Stimulated activated effector memory CD8-positive, alpha-beta T cell treated with anti-CD3 and anti-CD28 coated beads, Interleukin-12 subunit alpha, Interleukin-12 subunit beta, amount 100 ng/mL, for 72 hours (primary cell): ENCODE measurements at places on chromosomes 5 and 9.

GRCh38 chr9:19181561-19181960 is 48.9 kb upstream of the DENND4C start:
- DNase-seq, result no peak

DNA sequence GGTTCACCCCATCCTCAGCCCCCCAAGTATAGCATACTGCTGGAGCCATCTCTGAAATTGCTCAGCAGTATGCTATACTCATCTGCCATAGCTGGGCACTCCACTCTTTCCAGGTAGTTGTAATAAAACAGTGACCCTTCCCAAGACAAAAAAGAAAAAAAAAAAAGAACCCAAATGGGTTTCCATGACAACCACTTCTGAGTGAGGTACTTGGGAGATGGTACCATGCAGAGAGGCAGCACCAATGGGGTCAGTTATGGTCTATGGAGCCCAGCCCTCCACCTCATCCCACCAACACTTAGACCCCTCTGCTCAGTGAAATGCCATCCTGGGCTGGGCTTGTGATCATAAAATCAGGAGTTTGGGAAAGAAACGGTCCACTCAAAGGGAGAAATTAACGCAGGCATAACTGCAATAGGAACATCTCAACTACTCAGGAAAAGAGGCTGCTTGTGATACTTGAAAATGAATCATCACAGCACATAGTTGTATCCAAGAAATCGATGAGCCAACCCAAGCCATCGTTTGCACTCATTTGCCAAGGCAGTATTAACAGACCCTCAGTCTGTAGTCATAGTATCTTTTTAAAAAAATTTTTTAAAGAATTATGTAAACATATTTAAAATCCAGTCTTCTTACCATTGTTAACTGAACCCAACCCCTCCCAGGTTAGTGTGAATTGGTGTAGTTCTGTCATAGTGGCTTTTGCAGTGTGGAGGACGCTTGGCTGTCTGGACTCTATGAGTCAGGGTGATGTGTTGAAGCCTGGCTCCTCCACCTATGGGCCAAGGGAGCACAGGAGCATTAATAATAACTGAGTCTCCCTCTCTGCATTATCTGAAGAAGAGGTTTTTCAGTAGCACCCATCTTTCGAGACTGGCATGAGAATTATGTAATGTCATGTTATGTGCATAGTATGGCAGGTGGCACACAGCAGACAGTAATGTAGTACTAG is 402.7 kb downstream of the SPOCK1 start:
- DNase-seq, result no peak

- DNase-seq, result no peak
These were observed 30.9 kb downstream of the NTNG2 start for GRCh38 chr9:132192728-132193127.

GRCh38 chr5:172594867-172595466 is 46.1 kb upstream of the NEURL1B start:
- no peak for DNase-seq

- DNase-seq, result no peak
These were observed 14.4 kb downstream of the FGD3 start for GRCh38 chr9:92961627-92962302.

DNA sequence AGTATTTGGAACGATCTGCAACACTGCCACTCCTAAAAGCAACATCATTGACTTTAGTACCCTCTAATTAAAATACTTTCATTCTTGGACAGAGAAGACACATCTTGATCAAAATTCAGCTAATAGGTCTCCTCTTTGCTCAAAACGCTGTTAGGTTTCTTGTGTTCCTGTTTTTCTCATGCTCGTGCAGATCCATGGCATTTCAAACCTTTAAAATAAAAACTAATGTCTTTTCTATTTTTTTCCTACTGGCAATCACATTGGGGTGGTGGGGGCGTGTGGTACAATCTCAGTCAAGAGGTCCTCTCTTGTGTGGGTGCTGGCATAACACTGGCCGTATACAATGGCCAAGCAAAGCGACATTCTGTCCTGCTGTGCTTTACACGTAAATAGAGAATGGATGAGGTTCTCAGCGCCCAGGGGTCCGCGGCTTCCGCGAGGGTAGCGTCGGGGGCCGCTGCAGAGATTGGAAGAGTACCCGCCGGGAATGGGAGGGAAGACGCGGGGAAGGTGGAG is 315 bp upstream of the GPR150 start:
- DNase-seq, result no peak

GRCh38 chr9:125538092-125538473 is 168.9 kb downstream of the MAPKAP1 start:
- DNase-seq, result no peak

GRCh38 chr5:38718771-38719391 is 126.9 kb upstream of the OSMR start:
- no peak for DNase-seq

GRCh38 chr5:73899055-73899454 is 273.1 kb downstream of the ARHGEF28 start:
- peak; percentile 57 for DNase-seq

- no peak for DNase-seq
These were observed 28.2 kb downstream of the PUM3 start for GRCh38 chr9:2815661-2816060.

DNA sequence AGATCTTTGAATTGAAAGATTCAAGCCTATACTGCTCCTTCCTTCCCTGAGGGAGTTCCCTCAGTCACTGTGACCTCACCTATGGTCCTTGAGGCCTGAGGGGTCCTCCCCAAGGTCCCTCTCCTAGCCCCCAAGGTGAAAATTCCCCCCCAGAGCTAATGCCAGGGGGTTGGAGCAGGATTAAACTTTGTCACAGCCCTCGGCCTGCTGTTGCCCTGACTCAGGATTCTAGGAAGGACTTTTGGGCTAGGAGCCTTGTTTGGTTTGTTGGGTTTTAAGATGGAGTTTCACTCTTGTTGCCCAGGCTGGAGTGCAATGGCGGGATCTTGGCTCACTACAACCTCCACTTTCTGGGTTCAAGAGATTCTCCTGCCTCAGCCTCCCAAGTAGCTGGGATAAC is 123.2 kb downstream of the C5orf15 start:
- no peak for DNase-seq

GRCh38 chr9:4832786-4833579 is 40.2 kb downstream of the RCL1 start:
- peak; percentile 71 for DNase-seq

- DNase-seq, result no peak
These were observed 344.1 kb upstream of the ADAMTSL1 start for GRCh38 chr9:18129809-18130334.

- DNase-seq, result no peak
These were observed 32.4 kb downstream of the CDC42SE2 start for GRCh38 chr5:131296213-131296672.

GRCh38 chr5:180646963-180647305 is 2.5 kb downstream of the FLT4 start:
- DNase-seq, result no peak

DNA sequence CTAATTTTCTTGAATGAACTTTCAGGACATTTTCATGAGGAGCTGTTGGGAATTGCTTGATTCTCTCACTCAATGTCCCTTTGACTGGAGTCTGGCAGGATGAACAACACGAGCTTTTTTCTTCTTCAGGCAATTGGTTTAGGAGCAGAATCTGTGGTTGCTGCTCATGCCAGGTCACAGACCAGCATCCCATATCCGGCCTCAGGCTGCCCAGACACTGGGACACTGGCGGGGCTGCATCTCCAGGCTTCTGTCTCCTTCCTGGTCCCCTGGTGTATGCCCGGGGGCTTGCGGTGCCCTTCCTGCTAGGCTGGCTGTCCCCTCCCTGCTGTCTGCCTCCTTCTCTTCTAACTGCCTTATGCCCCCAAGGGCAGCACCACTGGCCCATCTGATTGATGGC is 311.5 kb upstream of the DAP start:
- DNase-seq, result no peak

- no peak for DNase-seq
These were observed 279.2 kb downstream of the NSG2 start for GRCh38 chr5:174324680-174325079.

- DNase-seq, result no peak
These were observed 221.1 kb upstream of the RORB start for GRCh38 chr9:74275872-74276508.

DNA sequence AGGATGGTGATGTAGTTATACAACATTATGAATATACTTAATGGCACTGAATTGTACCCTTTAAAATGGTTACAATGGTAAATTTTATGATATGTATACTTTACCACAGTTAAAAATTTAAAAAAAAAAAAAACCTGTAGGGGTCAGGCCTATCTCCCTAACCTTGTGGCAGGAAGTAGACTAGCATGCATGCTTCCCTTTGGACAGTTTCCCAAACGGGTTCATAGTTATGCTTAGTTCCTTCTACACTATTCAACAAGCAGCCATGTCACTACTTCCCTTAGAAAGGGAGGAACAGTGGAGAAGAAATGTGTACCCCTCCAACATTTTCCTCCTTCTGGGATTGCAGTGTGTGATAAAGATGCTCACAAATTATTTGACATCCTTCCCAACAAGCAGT is 32.5 kb downstream of the IDNK start:
- no peak for DNase-seq

DNA sequence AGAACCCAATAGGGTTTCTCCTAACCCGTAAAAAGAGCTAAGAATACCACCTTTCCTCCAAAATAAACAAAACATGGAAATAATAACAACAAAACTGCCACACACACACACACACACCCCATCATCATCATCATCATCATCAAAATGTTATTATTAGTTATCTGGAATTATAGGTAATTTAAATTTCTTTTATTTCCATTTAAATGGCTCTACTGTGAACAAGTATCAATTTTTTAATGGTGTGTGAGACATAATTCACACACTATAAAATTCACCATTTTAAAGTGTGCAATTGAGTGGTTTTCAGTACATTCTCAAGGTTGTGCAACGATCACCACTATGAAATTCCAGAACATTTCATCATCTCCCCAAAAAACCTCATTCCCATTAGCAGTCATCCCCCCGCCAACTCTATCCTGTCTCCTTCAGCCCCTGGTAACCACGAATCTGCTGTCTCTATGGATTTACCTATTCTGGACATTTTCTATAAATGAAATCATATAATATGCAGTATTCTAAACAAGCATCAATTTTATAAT is 172.7 kb downstream of the ROR2 start:
- no peak for DNase-seq

DNA sequence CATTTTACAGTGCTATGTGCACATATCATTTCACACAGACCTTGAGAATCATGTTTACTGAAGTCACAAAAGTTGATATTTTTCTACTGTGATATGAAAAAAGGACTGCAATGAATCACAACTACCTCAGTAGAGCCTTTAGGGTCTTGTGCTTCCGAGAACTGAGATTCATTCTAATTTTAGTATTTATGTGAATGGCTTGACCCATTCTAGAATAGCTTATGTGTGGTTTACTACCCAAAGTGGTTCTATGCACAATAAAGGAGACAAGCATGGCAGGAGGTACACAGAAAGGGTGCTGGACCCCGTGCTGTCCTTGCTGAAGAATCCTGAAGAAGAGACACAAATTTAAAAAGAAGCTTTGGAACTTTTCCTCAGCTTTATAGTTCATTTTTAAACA is 28.2 kb downstream of the MEF2C start:
- no peak for DNase-seq

DNA sequence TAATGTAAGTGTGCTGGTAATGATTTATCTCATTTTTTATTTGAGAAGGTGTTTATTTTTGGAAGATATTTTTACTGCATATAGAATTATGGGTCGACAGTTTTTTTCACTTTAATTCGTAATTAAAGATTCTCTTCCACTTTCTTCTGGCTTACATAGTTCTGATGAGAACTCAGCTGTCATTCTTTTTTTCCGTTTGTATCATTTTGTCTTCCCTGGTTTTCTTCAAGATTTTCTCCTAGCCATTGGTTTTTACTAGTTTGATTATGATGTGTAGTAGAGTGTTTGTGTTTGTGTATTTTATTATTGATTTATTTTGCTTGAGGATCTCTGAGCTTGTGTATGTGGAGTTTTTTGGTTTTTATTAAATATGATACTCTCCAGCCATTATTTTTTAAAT is 21.7 kb downstream of the SLF1 start:
- DNase-seq, result no peak

DNA sequence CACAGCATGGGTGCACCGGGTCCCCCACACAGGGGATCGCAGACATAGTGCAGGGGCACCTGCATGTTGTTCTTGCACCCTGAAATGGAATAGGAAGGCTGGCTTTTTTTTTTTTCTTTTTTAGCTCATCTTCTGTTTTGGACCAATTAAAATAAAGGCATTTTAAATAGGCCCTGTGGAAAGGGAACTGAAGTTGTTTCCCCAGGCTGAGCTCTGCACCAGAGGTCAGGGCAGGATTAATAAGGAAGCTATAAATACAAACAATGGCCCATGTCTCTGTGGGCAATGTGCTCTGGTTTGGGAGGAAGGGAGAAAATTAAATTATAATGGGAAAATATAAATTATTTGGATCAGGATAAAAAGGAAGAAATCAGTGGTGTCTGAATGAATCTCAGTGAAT is 21.2 kb upstream of the KCNMB1 start:
- DNase-seq, result no peak

- DNase-seq, result no peak
These were observed 37.7 kb upstream of the RAPGEF6 start for GRCh38 chr5:131672776-131673175.

GRCh38 chr5:3349704-3350565 is 245.7 kb upstream of the IRX1 start:
- no peak for DNase-seq

GRCh38 chr5:151083081-151083676 is 2.3 kb upstream of the TNIP1 start:
- DNase-seq, result peak; percentile 70
